Progenitor cell of endocrine pancreas (in vitro differentiated cells): ENCODE measurements at places on chromosomes 13 and 19.

DNA sequence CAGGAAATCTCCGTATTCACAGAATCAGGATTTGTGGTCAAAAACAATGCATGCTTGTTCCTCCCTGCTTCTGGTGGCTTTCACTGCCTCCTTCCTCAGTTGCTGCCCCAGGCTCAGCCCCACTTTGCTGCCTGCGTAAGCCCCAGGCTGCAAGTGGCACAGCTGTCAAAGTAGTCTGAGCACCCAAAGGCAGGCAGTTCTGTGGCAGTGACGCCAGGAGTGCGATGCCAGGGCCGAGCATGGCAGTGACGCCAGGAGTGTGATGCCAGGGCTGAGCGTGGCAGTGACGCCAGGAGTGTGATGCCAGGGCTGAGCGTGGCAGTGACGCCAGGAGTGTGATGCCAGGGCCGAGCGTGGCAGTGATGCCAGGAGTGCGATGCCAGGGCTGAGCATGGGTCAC, 77.3 kb upstream of the GPR183 start:
- DNase-seq, result no peak

- DNase-seq, result no peak
These were observed 1132.4 kb downstream of the EFNB2 start for GRCh38 chr13:105403086-105403485.

DNA sequence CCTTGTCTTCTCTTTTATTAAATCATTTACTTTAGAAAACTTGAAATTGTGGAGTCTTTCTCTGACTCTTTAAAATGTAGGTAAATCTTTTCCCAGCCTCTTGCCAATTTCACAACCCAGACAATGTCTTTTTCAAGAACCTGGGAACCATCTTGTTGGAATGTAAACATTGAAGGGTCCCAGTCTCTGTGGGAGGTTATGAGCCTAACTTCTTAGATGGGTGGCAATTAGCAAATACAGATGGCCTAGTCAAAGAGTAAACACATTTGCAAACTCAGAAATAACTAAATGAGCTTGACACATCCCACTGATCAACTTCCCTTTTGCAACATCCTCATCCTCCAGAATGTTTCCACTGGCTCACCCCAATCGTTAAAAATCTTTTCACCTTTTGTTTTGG, 721.0 kb downstream of the PCDH9 start:
- no peak for DNase-seq

GRCh38 chr13:100115693-100116254, 26.9 kb downstream of the PCCA start:
- no peak for DNase-seq

DNA sequence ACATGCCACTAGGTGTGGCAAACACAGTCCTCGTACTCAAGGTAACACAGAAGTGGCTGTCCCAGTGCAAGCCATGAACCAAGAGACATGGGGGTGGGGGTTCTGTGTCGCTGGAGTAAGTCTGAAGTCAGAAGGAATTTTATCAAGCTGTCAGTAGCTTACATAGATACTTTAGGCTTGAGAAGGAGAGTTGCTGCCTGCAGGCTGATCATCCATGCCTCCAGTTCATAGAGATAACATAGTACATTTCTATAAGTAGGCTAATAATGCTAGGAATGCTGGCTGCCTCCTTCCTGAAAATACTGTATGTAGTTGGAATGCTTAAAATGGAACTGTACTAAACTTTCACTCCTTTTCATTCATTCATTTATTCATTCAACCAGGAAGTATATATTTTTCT, 70.1 kb downstream of the CAB39L start:
- DNase-seq, result no peak

DNA sequence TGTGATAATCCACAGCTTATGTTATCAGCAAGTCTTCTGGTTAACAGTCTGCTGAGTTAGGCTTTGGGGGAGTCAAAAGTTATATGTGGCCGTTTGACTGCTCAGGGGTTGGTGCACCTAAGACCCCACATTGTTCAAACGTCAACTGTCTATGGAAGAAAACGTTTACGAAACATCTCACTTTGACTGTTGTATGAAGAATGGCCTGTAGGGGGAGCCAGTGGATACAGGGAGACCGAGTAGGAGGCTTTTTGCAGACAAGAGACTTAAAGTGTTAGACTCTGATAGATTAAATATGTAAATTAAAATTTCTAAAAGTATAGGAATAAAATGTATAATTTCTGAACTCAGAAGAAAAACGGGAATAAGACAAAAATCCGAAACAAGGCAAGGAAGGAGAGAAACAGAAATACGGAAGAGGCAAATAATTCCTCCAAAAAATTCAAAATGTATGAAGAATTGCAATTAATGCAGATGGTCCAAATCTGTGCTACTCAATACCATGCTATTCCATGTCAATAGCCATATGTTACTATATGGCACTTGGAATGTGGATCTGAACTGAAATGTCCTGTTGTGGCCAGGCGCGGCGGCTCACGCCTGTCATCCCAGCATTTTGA, 37.8 kb downstream of the TNFSF14 start:
- DNase-seq, result peak; percentile 62

- DNase-seq, result peak; percentile 51
These were observed at the start of gene CCDC169 for GRCh38 chr13:36297366-36298338. TSS of gene CCDC169 (minus strand) at chr13:36297814. CDS start at chr13:36297719, 95 bp downstream.

- no peak for DNase-seq
These were observed 251.2 kb upstream of the SPRY2 start for GRCh38 chr13:80591976-80592740.

DNA sequence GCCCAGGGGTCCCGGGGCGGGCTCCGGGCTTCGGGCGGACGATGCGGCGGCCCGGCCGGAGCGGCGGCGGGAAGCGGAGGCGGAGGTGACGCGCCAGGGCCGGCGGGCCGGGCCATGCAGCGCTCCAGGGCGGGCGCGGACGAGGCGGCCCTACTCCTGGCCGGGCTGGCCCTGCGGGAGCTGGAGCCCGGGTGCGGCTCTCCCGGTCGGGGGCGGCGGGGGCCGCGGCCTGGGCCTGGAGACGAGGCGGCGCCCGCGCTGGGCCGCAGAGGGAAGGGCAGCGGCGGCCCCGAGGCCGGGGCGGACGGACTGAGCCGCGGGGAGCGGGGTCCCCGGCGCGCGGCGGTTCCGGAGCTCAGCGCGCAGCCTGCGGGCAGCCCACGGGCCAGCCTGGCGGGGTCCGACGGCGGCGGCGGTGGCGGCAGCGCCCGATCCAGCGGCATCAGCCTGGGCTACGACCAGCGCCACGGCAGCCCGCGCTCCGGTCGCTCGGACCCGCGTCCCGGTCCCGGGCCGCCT, 362 bp downstream of the WTIP start:
- DNase-seq, result no peak

- DNase-seq, result no peak
These were observed 32.9 kb downstream of the ING1 start for GRCh38 chr13:110746438-110746837.
